ENCODE measurements at places on chromosomes 11 and 22.

DNA sequence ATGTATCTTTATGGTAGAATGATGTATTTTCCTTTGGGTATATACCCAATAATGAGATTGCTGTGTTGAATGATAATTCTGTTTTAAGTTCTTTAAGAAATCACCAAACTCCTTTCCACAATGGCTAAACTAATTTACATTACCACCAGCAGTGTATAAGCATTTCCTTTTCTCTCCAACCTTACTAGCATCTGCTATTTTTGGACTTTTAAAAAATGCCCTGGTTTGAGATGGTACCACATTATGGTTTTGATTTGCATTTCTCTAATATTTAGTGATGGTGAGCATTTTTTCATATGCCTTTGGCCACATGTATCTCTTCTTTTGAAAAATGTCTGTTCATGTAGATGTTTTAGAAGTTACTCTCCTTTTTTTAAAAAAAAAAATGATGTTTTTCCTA lies 142.0 kb downstream of the METTL15 start:
- no peak for DNase-seq

DNA sequence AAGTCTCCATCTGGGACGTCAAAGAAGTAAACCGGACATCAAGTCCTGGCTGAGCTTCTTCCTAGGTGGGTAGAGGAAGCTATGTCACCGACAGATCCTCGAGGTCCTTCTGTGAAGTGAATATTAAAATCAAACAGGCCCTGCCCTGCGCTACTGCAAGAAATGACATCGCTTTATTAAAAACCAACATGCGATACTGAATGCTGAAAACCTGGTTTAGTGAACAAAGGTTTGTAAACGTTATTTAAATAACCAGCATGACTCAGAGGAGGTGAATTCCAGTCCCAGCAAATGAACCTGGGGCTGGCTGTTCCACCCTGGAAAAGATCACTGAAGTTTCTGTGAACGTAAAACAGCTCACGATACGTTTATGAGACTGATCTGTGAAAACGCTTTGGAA lies 645 bp downstream of the RTCB start:
- peak; percentile 8 for DNase-seq

- DNase-seq = no peak
These were observed 3.8 kb upstream of the C11orf91 start for GRCh38 chr11:33704240-33705002.

DNA sequence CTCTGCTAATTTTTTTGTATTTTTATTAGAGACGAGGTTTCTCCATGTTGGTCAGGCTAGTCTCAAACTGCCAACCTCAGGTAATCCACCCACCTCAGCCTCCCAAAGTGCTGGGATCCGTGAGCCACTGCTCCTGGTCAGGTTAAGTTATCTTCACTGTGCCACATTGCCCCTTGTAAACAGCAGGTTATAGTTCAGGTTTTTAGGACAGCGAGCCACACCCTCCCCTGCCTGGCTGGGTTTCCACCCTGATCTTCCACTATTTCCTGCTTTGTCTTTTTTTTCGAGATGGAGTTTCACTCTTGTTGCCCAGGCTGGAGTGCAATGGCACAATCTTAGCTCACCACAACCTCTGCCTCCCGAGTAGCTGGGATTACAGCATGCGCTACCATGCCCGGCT lies 16.1 kb downstream of the ACO2 start:
- DNase-seq = no peak

GRCh38 chr11:66465373-66466224 lies 1.1 kb upstream of the PELI3 start:
- DNase-seq = no peak
